Thyroid gland (tissue), 4 donors: ENCODE measurements at places on chromosomes 12 and 14.

DNA sequence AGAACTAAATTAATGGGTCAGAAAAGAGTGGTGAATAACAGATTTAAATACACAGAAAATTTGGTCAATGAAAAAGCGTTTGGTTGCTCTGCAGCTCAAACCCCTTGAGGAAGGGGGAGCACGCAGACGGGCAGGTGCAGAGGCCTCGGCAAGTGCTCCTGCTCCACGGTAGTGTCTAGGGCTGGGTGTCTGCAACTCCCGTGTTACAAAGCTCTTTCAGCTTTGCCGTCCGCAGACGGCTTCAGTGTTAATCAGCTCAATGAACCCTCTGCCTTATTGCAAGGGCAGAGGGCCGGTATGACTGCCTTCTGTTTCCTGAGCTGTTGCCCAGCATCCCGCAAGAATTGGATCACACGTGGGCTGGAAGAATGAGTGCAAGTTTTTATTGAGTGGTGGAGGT is 125.7 kb upstream of the TRHDE start:
- DNase-seq = no peak

DNA sequence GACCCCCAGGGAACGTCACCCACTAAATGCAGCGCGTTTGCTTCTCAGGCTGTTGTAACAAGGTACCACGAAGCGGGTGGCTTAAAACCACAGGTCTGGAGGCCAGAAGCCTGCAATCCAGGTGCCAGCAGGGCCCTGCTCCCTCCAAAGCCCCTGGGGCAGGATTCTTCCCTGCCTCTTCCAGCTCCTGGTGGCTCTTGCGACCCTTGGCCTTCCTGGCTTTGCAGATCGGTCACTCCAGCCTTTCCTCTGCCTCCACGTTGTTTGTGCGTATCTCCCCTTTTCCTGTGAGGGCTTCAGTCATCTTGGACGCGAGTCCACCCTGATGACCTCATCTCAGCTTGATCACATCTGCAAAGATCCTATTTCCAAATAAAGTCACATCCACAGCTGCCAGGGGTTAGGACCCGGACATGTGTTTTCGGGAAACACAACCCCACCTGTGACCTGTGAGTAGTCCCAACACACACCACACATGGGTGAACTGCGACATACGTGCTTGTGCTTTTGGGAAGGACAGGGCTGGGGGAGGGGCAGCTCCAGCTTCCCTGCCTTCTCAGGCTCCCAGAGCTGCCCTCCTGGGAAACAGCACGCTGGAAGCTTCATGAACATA is 114.5 kb upstream of the NCOR2 start:
- DNase-seq = no peak

- no peak for DNase-seq
Measured at GRCh38 chr12:70227911-70228310, 15.3 kb upstream of the CNOT2 start.

- no peak for DNase-seq
Measured at GRCh38 chr14:50762931-50763300, 68.0 kb downstream of the NIN start.

GRCh38 chr12:52369809-52370208 is 2.5 kb upstream of the KRT85 start:
- DNase-seq = no peak

GRCh38 chr14:31505411-31505810 is 17.6 kb upstream of the GPR33 start:
- DNase-seq = no peak
